NCI-H187 (cell line): ENCODE measurements at places on chromosomes 4 and X.

- no peak for DNase-seq
Measured at GRCh38 chrX:78838709-78839108, 91.2 kb downstream of the LPAR4 start.

DNA sequence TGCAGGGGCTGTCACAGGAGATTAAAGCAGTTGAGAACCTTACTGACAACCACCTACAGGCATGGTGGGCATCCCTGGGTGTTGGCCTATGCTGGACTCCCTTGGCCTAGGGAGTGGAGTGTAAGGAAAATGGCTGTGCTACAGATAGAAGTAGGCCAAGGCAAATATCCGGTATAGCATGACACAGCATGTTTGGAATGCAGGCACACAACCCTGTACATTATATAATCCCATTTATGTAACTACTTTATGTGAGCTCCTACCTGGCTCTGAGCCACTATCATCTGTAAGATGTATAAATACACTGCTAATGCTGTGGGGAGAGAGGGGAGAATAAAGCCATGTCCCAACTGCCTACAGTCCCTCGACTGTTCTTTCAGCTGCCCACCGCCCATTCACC is 38.7 kb upstream of the KCTD8 start:
- DNase-seq: no peak

DNA sequence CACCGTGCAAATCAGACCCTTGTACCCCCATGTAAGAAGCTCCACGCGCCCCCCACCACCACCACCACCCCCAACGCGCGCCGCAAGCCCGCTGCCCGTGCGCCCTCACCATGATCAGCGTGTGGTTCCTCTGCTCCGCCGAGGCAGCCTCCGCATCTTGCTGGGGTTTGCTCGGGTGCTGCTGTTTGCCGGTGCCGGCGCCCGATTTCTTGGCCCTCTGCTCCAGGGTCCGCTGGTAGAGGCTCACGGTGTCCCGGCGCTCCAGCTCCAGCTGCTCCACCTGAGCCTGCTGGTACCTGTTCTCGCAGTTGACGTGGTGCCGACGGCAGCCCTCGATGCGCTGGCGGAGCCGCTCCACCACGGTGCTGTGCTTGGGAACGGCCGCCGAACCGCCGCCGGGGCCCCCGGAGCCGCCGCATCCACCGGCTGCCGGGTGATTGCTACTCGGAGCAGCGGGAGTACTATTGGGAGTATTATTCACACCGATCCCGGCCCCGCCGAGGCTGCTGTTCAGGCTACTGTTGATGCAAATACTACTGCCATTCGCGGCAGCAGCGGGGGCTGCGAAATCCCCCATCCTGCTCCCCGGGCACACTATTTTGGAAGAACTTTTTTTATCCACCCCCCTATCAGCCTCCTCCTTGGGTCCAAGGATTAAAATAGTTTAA is 1.1 kb downstream of the MAML3 start:
- peak; percentile 3 for DNase-seq

DNA sequence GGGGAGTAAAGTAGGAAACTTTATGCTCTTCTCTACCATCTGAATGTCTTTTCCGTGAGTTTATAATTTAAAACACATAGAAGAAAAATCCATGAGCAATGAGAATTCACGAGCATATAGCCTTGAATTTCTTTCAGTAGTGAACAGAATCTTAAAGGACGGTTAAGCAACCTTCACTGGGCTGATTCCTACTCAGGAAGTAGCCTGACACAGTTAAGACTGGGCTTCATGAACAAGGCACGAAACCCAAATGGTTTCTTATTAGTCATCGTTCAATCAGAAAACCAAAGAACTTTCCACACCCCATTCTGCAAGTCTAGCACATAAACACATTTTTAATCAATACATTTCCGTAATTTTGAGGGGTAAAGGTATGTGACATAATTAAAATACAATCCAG is 95.8 kb downstream of the SH3KBP1 start:
- DNase-seq: no peak

- DNase-seq: no peak
Measured at GRCh38 chrX:31445542-31445941, 373.7 kb upstream of the FTHL17 start.
